ENCODE measurements at places on chromosomes 4 and X. TPM values are rescaled to one million over a fixed set of nuclear protein-coding genes. Genes with fewer than 3 reads are reported as not detected.

DNA sequence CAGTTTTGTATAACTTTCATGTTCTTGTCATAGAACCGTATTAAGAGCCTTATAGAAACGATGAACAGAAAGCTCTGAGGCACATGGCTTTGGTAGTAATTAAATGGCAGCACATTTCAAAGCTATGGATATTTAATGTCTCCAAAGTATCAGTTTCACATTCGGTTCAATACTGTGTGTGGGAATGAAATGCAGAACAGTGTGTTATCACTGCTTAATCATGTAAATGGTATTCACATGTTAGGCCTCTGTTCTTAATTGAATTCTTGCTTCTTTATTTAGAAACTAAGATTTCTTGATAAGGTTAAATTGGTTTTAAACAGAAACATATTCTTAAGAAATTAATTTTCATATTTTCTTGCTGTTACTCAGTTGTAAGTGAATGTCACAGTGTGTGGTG, 701.0 kb upstream of the PITX2 start:
- no peak for DNase-seq
- H3K4me3 ChIP-seq = no peak overlapping the region

DNA sequence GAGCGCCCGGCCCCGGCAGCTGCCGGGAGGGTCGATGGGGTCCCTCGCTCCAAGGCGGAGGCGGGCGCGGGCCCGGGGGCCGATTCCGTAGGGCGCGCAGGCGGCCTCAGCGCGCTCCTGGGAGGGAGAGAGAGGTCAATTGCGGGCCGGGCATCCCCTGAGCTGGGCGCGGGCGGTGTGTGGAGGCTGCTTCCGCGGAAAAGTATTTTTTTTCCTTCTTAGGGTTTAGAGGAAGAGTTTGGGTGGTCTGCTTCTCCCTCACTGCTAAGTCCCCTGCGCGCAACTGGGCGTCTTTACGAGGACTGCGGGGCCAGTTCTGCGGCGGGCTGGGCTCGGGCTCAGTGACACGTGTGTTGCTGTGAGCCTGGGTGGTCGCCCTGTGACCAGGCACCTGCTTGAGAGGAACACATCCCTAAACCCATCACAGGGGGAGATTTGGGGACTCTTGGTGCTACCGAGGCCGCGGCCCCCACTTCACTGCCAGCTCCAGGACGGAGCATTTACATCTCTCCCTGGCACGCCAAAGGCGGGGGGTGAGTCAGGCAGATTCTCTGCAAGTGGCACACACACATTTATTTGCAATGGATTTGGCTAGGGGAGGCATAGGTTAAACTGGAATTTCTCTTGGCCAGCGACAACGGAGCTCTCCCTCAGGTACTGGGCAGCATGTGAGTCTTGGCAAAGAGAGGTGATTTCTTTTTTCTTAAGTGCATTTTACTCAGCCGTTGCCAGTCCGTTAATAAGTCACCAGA, 151.2 kb upstream of the SLC4A4 start:
- no peak overlapping the region for H3K27ac ChIP-seq
- DNase-seq = peak; percentile 23
- H3K4me1 ChIP-seq = peaks cover 15% of the 10 kb centered on the region
- H3K4me3 ChIP-seq = peak overlapping the region; percentile 50
- peaks cover 11% of the 10 kb centered on the region for H3K27me3 ChIP-seq

DNA sequence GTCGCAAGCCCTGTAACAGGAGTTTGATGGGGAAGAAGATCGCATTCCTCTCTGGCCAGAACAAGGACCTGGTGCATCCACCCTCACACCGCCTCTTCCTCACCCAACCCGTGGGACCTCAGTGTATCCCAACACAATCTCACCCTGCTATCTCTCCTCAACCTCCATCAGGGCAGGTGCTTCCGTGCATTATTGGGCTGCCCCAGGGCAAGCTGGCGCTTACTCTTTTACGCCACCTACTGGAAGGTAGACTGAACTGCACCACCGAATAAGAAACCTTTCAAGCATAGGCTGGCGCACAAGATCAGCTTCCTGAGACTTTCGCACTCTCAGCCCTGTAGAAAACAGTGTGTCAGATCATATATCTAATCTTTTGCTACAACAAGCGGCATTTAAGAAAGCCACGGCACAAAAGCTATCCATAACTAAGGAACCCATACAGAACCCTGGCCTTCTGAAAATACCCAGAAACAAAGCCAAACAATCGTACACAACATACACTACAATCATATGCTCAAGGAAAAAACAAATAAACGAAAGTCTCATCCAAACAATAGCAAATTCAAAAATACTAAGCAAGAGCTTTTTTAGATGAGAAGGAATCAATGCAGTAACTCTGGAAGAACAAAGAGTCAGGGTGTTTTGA, 209.3 kb downstream of the UGT8 start:
- no peaks in the 10 kb centered on the region for H3K36me3 ChIP-seq
- H3K4me1 ChIP-seq = no peaks in the 10 kb centered on the region
- H3K27me3 ChIP-seq = no peaks in the 10 kb centered on the region
- no peak overlapping the region for H3K4me3 ChIP-seq

- peaks cover 4% of the 10 kb centered on the region for H3K27me3 ChIP-seq
- H3K27ac ChIP-seq = no peak overlapping the region
- peaks cover 6% of the 10 kb centered on the region for H3K4me1 ChIP-seq
- no peak overlapping the region for H3K4me3 ChIP-seq
Measured at GRCh38 chr4:118587116-118587831, 97.9 kb upstream of the METTL14 start.

Gene SLC26A1
- total RNA-seq = not detected

DNA sequence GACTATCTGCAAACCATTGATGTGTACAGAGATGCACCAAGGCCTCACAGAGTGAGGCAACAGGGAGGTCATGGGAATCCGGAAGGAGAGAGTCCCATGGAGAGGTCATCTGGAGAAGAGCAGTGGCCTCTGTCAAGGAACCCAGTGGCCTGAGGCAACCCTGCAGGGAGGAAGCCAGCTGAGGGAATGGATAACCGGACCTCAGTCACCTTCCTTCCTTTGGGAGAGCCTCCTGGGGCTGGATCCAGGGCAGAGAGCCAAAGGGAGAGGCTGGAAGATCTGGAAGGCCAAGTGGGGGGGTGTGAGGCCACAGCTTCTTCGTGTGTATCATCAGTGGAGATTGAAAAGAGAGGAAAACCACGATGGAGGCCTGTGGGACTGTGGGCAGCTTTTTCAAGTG, 24.3 kb upstream of the CD38 start:
- no peak overlapping the region for H3K27ac ChIP-seq
- peaks cover 36% of the 10 kb centered on the region for H3K4me1 ChIP-seq
- H3K36me3 ChIP-seq = no peaks in the 10 kb centered on the region
- no peak for DNase-seq
- no peak overlapping the region for H3K4me3 ChIP-seq
- H3K27me3 ChIP-seq = no peaks in the 10 kb centered on the region

DNA sequence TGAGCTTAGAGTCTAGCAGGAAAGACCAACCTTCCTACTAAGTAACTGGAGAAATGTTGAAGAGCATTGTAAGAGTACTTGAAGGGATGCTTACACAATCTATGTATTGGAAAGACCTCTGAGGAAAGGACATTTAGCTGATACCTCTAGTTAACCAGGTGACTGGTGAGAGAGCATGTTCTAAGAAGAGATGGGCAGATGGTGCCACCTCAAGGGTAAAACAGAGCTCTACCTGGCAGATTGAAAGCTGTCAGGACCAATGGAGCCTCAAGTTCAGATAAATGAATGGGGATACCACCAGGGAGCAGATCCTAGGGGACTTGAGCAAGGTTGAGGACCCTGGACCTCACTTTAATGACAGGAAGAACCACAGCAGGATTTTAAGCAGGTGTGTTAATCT, 196.4 kb downstream of the QDPR start:
- H3K27me3 ChIP-seq = no peaks in the 10 kb centered on the region
- H3K4me1 ChIP-seq = no peaks in the 10 kb centered on the region
- H3K4me3 ChIP-seq = no peak overlapping the region
- H3K36me3 ChIP-seq = no peaks in the 10 kb centered on the region
- DNase-seq = no peak

Gene SLC16A2
- 0.16 TPM for total RNA-seq

Gene DCAF12L2
- not detected for total RNA-seq

GRCh38 chr4:123257591-123257990, 139.0 kb upstream of the SPRY1 start:
- DNase-seq = no peak
- no peaks in the 10 kb centered on the region for H3K27me3 ChIP-seq
- H3K4me3 ChIP-seq = no peak overlapping the region

- H3K27me3 ChIP-seq = peaks cover 4% of the 10 kb centered on the region
- no peaks in the 10 kb centered on the region for H3K36me3 ChIP-seq
- H3K27ac ChIP-seq = no peak overlapping the region
- no peak overlapping the region for H3K4me3 ChIP-seq
- H3K4me1 ChIP-seq = no peaks in the 10 kb centered on the region
Measured at GRCh38 chrX:11431786-11432185, 138.6 kb downstream of the AMELX start.

DNA sequence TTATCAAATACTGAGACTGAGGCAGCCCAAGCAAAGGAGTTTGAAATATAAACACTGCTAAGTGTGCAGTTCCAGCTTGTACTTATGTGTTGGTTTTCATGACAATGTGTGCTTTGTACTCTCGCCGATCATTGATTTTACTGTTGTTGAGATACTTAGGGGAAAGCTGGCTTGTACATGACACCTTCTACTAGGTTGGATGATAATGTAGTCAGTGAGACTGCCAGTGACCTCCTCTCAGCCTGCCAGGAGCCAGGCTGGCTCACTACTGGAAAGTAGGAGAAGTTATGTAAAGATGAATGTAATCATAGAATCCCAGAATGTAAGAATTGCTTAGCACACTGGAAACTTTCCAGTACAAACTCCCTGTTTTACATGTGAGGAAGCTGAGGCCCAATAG, 132.0 kb downstream of the AFF2 start:
- no peaks in the 10 kb centered on the region for H3K27me3 ChIP-seq
- H3K27ac ChIP-seq = no peak overlapping the region
- no peaks in the 10 kb centered on the region for H3K36me3 ChIP-seq
- H3K4me3 ChIP-seq = no peak overlapping the region

Gene HTR2C
- total RNA-seq = not detected

- no peak overlapping the region for H3K4me3 ChIP-seq
- H3K27ac ChIP-seq = no peak overlapping the region
- H3K4me1 ChIP-seq = no peaks in the 10 kb centered on the region
- DNase-seq = no peak
Measured at GRCh38 chr4:169745291-169745690, 12.5 kb downstream of the HPF1 start.

DNA sequence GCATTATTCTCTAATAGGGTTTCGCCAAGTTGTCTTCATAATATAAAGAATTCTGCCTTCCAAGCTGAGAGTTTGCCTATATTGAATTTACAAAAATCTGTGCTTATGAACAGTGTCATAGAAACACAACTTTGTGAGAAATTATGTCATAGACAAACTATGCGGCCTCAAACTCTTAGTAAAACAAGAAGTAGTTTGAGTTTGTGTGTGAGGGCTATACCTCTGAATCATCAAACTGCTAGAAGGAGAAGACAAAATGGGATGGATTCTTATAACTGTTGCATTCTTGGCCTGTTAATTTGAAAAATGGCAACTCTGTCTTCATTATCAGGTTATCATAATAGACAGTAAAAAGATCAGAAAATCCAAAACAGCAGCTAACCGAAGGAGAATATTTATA, 46.1 kb upstream of the NAP1L5 start:
- H3K4me1 ChIP-seq = peaks cover 2% of the 10 kb centered on the region
- DNase-seq = no peak
- H3K27ac ChIP-seq = no peak overlapping the region

Gene GAGE12F
- not detected for total RNA-seq

GRCh38 chr4:94689155-94689860, 68.4 kb upstream of the BMPR1B start:
- no peak overlapping the region for H3K4me3 ChIP-seq
- no peaks in the 10 kb centered on the region for H3K36me3 ChIP-seq
- DNase-seq = no peak
- H3K27me3 ChIP-seq = no peaks in the 10 kb centered on the region
- H3K27ac ChIP-seq = no peak overlapping the region

DNA sequence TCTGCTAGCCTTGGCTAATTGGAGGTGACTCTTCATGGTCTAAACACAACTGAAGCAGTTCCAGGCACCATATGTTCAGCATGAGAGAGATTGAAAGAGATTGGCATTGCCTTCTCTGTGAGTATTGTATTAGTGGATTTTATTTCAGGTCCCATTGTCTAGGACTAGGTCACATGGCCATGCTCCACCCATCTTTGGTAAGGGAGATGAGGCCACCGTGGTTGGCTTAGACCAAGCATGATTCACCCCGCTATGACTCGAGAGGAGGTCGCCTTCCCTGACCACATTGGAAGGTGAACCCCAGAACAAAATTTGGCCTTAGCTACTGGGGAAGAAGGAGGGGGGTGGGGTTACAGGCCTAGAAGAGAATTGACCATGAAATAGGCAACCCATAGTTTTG, 109.9 kb upstream of the BCOR start:
- no peaks in the 10 kb centered on the region for H3K36me3 ChIP-seq
- peak; percentile 56 for DNase-seq
- H3K4me1 ChIP-seq = peaks cover 11% of the 10 kb centered on the region
- no peak overlapping the region for H3K4me3 ChIP-seq

Gene BTK
- total RNA-seq = 0.49 TPM

Gene SSX4
- not detected for total RNA-seq

Gene CXorf49B
- total RNA-seq = not detected

DNA sequence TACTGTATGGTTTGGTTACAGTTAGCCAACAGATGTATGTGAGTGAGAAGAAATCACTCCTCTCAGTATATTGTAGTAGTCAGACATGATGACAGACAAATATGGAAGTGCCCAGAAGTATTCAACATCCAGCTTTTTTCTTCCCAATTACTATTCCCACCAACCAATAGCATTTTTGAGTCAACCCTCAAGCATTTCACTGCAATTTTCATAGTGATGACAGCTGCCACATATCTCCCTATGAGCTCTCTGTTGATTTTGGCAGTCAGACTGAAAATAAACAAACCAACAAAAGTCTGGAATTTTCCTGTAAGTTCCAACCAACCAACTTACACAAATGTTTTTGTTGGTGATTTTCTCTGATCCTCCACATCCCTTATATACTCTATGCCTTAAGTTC, 8.2 kb upstream of the TRAM1L1 start:
- H3K27ac ChIP-seq = no peak overlapping the region
- no peaks in the 10 kb centered on the region for H3K36me3 ChIP-seq
- no peak overlapping the region for H3K4me3 ChIP-seq
- H3K4me1 ChIP-seq = no peaks in the 10 kb centered on the region

GRCh38 chr4:180809439-180809838, 1433.8 kb upstream of the TENM3 start:
- H3K27ac ChIP-seq = no peak overlapping the region
- H3K4me3 ChIP-seq = no peak overlapping the region
- no peak for DNase-seq
- H3K36me3 ChIP-seq = no peaks in the 10 kb centered on the region

GRCh38 chr4:69032847-69033638, 63.2 kb upstream of the UGT2B7 start:
- no peaks in the 10 kb centered on the region for H3K27me3 ChIP-seq
- no peaks in the 10 kb centered on the region for H3K36me3 ChIP-seq
- no peak for DNase-seq
- no peaks in the 10 kb centered on the region for H3K4me1 ChIP-seq
- no peak overlapping the region for H3K4me3 ChIP-seq
- no peak overlapping the region for H3K27ac ChIP-seq

GRCh38 chrX:113818346-113818745, 765.5 kb upstream of the HTR2C start:
- no peak for DNase-seq
- H3K27ac ChIP-seq = no peak overlapping the region
- no peak overlapping the region for H3K4me3 ChIP-seq
- no peaks in the 10 kb centered on the region for H3K36me3 ChIP-seq
